ENCODE measurements at places on chromosomes 6 and 20. TPM values are rescaled to one million over a fixed set of nuclear protein-coding genes. Genes with fewer than 3 reads are reported as not detected.

Gene ARFGAP1
- 25.3 TPM for total RNA-seq

Gene TRDN
- 370 TPM for total RNA-seq

Gene CFAP206
- not detected for total RNA-seq

DNA sequence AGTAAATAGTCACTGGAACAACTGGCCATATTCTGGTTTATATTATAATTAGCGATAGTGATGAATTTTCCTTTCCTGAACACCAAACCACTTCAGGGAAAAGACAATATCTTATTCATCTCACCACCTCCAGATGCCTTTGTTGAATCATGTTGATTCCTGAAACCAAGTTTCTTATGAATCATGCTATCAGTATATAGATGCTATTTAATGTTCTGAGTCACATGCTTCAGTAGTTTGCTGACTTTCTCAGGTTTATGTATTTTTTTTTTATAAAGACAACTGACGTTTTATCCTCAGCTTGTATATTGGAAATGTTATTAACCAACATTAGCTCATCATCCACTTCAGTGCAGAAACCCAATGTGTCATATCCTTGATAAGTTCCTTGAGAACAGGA lies 710.2 kb upstream of the POU3F2 start:
- no peak for DNase-seq

- DNase-seq: no peak
Observed at GRCh38 chr6:16136091-16136490, 7.2 kb downstream of the MYLIP start.

DNA sequence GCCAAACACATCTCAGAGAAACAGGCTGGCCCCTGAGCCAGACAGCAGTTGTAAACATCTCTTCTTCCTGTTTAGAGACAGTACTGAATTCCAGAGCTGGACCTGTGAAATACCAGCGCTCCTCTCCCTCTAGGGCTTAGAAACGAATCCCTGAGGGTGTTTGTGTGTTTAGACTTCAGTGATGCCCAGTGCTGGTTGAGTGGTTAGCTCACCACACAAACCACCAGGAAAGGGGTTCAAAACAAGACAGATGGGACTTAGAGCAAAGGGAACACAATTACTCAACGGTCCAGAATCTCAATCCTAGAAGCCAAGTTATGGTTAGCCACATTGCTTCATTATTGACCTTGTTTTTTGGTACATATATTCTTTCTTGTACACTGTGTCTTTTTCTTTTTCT lies 108.7 kb upstream of the TMEM170B start:
- DNase-seq: no peak

Data from Right ventricle myocardium superior (tissue), 1 donor.